ENCODE measurements at places on chromosomes 7 and 10.

DNA sequence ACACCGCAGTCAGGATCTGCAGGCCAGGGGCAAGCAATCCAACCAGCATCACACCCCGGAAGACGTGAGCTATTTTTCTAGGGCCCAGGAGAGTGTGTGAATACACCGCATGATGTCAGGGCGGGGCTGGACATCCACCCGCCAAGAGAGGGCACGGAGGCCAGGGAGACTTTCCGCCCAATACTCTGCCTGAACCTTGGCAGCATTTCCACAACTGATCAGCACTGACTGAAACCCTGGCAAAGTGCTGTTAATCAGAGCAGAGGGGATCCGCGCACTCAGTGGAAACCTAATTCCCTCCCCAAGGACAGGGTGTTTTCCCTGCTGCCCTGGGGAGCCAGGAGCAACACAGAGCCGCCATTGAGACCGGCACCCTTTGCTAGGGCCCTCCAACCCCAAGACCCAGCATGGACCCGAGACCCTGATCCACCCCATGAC lies 8.2 kb downstream of the MAD1L1 start:
- no peak for DNase-seq

GRCh38 chr7:46197785-46198540 lies 276.9 kb upstream of the IGFBP3 start:
- DNase-seq: no peak

DNA sequence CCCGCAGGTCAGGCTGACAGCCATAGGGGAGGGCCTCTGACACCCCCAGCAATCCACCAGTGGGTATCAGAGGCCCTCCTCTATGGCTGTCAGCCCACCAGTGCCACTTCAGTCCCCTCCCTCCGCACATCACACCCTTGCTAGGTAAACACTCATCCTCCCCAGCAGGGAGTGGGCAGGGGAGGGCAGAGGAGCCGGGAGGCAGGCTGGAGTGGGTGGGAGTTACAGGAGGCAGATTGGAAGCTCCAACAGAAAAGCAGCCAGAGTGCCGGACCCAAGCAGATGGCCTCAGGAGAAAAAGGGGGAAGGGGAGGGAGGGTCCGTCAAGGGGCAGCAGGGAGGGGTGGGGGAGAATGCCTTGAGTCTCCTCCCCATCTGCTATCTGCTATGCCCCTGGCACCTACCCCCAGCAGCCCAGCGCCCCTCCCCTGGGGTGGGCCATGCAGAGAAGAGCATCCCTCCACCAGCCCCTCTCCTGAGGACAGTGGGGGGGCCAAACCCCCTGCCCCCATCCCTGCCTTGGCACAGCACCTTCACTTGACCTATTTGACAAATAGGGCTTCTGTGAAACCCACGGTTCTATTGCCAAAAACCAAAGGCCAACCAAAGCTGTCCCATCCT lies 2.4 kb downstream of the RASGEF1A start:
- DNase-seq: peak; percentile 40

DNA sequence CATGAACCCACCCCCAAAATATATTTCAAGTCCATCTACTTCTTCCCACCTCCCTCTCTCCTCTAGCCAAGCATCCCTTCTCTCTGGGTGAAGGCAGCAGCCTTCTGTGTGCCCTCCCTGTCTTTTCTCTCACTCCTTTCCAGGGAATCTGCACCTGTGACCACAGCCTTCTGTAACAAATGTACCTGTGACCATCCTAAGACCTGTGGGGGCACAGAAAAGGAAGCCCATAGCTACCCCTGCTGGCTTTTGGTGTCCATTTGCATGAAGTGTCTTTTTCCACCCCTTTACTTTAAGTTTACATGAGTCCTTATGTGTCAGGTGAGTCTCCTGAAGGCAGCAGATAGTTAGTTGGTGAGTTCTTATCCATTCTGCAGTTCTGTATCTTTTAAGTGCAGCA lies 2.0 kb upstream of the TBXAS1 start:
- DNase-seq: no peak

- DNase-seq: no peak
Observed at GRCh38 chr7:132743974-132744373, 167.7 kb upstream of the PLXNA4 start.

DNA sequence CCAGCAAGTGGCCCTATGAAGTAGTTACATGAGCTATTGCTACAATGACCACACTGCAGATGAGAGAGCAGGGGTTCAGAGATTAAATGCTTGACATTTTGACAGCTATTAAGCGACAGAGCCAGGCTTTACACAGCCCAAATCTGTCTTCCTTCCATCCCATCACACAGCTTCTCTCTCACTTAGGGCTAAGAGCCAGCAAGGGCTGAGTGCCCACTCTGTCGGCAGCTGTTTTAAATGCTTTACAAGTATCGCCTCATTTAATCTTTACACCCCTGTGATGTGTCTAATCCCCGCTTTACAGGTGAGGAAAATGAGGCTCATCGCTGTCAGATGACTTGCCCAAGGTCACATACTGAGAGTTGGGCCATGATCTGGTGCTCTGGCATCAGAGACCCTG lies 15.2 kb upstream of the OPALIN start:
- DNase-seq: no peak

- no peak for DNase-seq
Observed at GRCh38 chr7:77797734-77798393, 370 bp downstream of the TMEM60 start.

GRCh38 chr7:33874943-33875342 lies 30.4 kb upstream of the BMPER start:
- no peak for DNase-seq

GRCh38 chr10:12419262-12419847 lies 70.0 kb downstream of the CAMK1D start:
- DNase-seq: no peak

DNA sequence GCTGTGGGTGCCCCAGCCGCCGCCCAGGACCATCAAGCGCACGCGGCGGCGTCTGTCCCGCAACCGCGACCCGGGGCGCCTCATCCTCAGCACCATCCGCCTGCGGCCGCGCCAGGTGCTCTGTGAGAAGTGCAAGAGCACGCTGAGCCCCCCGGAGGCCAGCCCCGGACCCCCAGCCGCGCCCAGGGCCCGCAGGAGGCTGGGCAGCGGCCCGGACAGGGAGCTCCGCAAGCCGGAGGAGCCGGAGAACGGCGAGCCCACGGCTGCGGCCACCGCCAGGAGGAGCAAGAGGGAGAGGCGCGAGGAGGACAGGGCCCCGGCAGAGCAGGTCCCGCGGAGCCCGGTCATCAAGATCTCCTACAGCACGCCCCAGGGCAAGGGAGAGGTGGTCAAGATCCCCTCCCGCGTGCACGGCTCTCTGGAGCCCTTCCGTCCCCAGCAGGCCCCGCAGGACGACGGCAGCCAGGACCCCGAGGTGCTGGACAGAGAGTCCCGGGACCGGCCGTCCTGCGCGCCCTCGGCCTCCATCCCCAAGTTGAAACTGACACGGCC lies 8.0 kb downstream of the PWWP2B start:
- no peak for DNase-seq

- DNase-seq: no peak
Observed at GRCh38 chr7:124426621-124427020, 339.0 kb downstream of the GPR37 start.

- no peak for DNase-seq
Observed at GRCh38 chr10:84895541-84895940, 567.2 kb downstream of the CCSER2 start.

GRCh38 chr7:142298627-142299026 lies 40.8 kb upstream of the PRSS58 start:
- DNase-seq: no peak

DNA sequence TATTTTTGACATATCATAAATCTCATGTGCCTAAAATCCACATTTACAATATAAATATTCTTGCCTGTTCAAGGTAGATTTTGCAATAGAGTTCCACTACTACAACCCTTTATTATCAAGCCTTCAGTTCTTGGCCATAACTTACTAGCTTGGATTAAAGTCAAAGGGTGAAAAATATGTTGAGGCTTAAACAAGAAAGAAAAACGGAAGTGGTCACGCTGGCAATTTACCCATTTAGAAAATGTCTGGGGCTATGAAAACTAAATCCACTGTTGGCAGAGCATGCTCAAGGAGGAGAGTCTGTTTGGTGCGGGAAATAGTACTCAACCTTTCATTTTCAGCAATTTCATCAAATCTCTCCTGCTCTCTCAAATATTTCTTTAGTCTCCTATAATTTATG lies 209.8 kb upstream of the RHOBTB1 start:
- no peak for DNase-seq

- DNase-seq: peak; percentile 84
Observed at GRCh38 chr10:119377958-119378736, 164.4 kb downstream of the RGS10 start.
